ENCODE measurements at places on chromosomes 12 and 14. TPM values are rescaled to one million over a fixed set of nuclear protein-coding genes. Genes with fewer than 3 reads are reported as not detected.

DNA sequence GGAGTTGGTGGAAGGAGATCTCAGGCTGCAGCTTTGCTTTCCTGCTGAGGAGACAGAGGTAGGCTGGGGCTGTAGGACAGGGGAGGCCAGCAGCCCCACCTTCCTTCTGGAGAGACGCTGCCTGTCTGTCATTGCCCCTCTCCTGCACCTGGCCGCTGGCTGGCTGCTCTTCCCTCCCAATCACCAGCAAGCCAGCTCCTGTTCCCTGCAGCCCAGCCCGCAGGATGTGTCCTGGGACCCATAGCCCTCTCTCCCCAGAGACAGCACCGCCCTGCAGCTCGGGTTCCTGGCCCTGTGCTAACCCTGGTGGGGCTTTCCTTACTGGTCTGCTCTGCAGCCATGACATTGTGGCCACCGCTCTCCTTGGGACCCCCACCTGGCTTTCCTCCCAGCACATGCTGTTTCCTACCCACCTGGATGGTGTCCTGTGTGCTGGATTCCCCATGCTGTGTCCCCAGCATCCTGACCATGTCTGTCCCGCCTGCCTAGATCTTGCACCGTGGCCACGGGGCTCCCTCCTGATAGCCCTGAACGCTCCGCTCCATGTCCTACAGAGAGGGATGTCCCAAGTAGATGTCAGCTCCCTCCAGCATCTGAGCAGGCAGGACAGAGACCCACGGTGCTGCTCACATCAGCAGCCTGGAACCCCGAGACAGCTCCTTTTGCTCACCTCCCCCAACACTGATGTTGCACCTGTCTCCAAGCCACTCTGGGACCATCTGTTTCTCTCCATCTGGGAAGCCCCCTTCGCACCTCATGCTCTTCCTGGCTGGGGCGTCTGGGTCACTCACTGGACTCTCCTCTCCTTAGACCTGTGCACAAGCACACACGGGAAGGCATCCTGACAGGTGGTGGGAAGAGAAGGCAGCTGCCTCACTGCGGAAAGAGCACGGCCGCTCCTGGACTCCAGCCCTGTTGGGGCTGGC, 1.1 kb upstream of the MTA1 start:
- peaks cover under 1% of the 10 kb centered on the region for H3K27me3 ChIP-seq
- H3K4me1 ChIP-seq = peaks cover 57% of the 10 kb centered on the region
- H3K36me3 ChIP-seq = no peaks in the 10 kb centered on the region

- no peak overlapping the region for H3K4me3 ChIP-seq
- DNase-seq = no peak
- no peaks in the 10 kb centered on the region for H3K4me1 ChIP-seq
- no peaks in the 10 kb centered on the region for H3K27me3 ChIP-seq
- no peak overlapping the region for H3K27ac ChIP-seq
Observed at GRCh38 chr14:106060276-106060975, 534.0 kb downstream of the TMEM121 start.

DNA sequence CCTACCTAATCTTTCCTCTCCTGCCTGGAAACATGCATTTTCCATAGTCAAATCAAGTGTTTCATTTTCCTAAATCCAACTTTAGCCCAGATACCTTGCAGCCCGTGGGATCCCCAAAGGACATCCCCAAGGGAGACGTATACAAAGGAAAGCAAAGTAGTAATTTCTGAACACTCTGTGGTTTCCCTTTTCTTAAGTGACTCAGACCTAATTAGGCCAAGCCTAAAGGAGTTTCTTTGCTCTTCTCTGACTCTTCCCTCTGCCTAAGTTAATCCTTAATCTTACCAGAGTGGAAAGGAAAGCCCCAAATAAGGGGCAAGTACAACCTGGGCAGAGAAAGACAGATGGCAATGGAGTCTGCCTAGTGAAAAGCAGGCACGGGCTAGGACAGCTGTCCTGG, 250.3 kb downstream of the SPTSSA start:
- no peaks in the 10 kb centered on the region for H3K27me3 ChIP-seq
- no peaks in the 10 kb centered on the region for H3K36me3 ChIP-seq
- H3K4me1 ChIP-seq = no peaks in the 10 kb centered on the region
- H3K4me3 ChIP-seq = no peak overlapping the region

- H3K4me3 ChIP-seq = no peak overlapping the region
- no peaks in the 10 kb centered on the region for H3K4me1 ChIP-seq
- no peak for DNase-seq
- H3K27ac ChIP-seq = peak overlapping the region; percentile 4
- H3K36me3 ChIP-seq = no peaks in the 10 kb centered on the region
Observed at GRCh38 chr14:34052658-34053014, 101.8 kb upstream of the EGLN3 start.

The GCN1 gene
- 47.9 TPM for total RNA-seq
